ENCODE measurements at places on chromosomes 7 and 10.

DNA sequence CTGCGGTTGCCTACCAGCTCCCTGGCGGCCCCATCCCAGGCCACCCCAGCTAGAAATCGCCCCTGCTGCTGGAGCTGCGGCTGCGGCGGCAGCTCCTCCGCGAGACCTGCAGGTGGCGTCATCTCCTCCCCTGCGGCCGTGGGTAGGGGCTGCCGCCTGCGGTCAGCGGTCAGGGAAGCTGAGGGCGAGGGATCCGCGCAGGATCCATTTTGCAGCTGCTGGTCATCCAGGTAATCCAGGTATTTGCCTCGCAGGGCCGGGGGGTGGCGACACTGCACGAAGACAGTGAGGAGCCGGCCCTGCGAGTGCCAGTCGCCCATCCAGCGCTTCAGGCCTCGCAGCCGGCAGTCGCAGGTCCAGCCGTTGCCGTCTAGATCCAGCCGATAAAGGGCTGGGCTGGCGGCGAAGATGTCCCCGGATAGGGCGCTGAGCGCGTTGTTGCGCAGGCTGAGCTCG lies 1.5 kb downstream of the TRIL start:
- no peak for DNase-seq

DNA sequence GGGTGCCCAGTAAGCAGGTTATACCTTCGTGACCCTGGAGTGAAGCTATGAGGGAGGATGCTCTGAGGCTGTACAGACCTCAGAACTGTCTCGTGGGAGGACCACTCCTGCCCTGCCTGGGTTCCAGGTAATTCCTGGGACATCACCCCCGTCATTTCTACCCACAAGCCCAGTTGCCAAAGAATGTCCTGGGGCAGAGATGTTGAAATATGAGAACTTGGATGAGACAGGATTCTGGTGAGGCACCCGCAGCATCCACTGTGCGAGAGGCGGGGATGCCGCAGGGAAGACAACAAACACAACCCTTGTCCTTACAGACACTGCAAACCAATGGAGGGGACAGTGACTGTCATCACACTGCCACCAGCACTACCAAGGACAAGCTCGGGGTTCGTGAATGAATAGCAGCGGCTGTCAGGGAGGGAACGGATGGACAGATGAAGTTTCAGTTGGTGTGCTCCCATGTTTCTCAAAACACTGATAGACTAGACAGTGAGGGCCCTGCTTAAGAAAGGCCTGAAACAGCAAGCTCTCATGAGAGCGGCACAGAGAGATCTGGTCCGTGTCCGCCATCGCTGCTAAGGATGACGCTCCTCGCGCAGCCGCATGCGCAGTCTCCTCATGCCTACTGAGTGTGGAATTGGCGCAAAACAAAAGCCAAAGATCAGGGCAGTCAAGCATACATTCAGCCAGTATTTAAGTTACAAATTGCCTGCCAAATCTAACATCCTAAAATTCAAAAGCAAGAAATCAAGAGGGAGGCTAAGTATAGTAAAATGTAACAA lies 82.0 kb upstream of the RHEB start:
- DNase-seq: no peak

GRCh38 chr10:1369665-1370064 lies 313.5 kb downstream of the WDR37 start:
- no peak for DNase-seq

DNA sequence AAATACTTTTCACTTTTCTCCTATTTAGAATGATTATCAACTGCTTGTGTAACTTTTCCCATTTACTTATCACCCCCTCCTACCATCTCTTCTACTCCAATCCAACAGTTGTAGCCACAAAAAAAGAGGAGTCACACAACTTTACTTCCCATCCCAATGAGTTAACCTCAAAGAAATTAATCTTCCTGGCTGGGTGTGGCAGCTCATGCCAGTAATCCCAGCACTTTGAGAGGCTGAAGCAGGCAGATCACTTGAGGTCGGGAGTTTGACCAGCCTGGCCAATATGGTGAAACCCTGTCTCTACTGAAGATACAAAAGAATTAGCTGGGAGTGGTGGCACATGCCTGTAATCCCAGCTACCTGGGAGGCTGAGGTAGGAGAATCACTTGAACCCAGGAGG lies 19.9 kb downstream of the SYPL1 start:
- DNase-seq: no peak

DNA sequence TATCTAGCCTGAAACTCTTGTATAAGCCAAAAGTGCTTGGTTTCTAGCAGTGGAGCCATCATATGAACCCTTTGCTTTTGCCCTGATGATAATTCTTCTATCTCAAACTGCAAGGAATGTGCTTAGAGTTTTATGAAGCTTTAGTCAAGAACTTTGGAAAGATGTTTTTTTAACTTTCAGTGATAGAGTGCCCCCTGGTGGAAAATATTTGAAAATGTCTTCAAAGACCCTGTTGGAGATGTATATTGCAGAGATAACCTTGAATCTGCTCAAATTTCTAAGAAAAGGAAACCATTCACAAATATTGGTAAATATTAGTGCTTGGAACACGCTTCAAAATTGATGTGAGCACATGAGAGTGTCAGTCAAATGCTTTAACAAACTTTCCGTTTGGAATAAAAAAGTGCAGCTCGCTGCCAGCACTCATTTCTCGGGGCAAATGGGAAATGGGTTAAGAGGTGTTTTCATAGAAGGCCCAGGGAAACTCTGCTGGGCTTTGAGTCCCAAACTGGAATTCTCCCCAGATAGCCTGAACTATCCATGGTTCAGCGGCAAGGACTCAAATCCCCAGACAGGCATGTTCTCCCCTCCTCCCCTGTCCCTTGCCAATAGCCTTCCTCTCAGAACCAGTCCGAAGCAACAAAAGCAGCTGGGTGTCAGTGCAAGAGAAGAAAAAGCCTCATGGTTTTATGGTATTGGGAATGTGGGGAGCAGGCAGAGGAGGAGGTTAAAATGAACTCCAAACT lies 129.3 kb downstream of the MYOF start:
- DNase-seq: no peak

DNA sequence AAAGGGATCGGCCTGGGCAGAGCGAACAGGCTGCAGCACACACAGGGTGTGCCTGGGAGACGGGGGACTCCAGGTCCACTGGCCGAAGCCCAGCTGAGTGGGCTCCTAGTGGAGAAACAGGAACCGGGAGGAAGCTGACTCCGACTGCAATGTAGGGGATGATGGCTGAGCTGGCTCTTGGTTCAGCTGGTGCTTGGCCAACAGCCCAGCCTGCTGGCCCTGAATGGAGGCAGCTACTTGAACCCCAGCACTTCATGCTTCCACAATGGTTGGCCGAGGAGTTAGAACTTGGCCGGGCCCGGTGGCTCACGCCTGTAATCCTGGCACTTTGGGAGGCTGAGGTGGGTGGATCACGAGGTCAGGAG lies 27.0 kb upstream of the FRAT2 start:
- DNase-seq: no peak

DNA sequence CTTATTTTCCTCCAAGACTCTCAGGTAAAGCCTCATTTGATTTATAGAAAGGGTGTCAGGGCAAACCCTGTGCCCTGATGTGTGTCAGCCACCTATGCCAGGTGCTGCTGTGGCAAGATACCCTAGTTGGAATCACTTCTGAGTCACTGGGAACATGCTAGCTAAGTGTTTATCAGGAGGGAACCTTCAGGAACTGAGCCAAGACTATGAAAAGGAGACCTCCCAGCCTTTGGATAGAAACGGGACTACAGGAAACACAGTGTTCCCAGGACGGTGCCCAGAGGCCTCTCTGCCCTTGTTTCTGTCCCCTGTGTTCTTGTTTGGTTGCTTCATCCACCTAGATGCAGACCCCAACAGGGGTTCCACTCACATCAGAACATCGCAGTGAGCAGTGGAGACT lies 28.5 kb downstream of the CNNM1 start:
- no peak for DNase-seq

- no peak for DNase-seq
These were observed 236.0 kb downstream of the MAGI2 start for GRCh38 chr7:79217468-79217867.

GRCh38 chr7:36546331-36546730 lies 156.7 kb downstream of the ANLN start:
- no peak for DNase-seq

GRCh38 chr7:35727571-35727970 lies 32.6 kb upstream of the HERPUD2 start:
- DNase-seq: no peak

- DNase-seq: no peak
These were observed 37.2 kb downstream of the CLEC2L start for GRCh38 chr7:139560678-139561077.

DNA sequence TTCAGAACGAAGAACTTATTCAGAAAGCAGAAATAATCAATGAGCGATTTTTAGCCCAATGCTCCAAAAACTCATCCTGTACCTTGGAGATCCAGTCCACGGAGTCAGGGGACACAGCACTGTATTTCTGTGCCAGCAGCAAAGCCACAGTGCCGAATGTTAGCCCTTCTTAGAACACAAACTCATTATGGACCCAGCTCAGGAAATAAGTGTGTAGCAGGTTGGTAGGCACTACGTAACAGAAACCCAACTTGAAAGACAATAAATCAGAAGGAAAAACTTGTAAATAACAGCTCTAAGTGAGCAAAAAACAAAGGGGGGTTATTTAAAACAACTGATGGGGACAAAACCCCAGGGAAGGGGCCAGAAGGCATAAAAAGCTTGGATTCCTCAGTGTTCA lies 112.0 kb upstream of the PRSS1 start:
- peak; percentile 52 for DNase-seq

- DNase-seq: no peak
These were observed 73.4 kb upstream of the CTBP2 start for GRCh38 chr10:125233726-125234125.

GRCh38 chr10:112972606-112973005 lies 22.6 kb downstream of the TCF7L2 start:
- DNase-seq: no peak

DNA sequence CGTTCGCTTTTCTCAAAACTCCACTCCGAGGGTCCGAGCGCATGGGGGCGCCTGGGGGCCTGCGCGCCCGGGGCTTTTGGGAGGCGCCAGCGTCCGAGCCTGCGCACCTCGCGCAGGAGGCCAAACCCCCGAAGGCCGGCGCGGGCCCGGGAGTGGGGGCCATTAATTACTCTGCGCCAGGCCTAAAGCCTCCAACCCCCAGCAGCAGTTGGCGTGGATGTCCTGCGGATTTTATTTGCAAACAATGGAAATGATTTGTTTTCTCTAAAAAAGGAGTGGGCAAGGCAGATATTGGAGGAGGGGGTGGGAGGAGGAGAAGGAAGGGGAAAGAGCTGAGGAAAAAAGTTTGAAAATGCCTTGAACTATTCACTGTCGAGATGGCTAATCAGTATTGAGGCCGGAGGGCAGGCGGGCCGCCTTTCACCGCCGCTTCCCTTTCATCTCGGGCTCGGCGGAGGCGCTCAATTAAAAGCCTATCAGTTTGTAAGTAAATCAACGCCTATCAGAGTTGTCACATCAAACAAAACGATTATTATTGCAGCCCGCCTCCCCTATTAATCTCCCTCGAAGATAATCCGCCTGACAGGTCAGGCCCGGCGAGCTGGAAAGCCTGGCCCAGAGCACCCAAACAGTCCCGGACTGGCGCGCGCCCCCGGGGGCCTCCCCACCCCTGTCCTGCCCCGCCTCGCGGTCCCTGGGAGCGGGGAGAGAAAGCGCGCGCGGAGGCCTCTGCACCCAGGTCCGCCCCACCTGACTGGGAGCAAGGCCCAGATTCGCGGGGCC lies 3.4 kb upstream of the ZNF503 start:
- no peak for DNase-seq

DNA sequence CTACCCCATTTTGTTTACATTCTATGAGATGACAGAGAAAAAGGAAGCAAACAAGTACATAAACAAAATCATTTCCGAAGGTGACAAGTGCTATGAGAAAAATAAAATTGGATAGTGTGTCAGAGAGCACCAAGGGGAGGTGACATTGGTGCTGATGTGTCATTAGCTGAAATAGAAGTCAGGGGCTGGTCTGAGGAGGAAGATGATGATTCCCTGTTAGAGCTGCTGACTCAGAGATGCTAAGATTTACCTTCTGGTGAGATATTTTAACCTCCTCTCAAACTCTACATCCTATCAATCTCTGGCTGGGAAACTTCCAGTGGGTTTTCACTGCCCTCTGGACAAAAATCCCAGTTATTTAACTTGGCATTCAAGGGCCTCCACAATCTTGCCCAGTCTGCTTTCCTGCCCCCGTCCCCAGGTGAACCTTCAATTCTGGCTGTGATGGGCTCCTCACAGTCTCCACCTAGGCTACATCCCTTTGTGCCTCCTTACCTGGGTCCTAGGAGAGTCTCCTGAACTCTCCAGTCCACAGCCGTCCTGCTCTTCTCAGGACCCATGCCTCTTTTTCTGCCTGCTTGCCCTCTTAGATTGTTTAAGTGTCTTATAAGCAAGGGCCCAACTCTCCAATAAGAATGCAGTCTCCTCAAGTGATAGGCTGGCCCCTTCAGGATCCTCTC lies 26.6 kb downstream of the DUSP5 start:
- no peak for DNase-seq

DNA sequence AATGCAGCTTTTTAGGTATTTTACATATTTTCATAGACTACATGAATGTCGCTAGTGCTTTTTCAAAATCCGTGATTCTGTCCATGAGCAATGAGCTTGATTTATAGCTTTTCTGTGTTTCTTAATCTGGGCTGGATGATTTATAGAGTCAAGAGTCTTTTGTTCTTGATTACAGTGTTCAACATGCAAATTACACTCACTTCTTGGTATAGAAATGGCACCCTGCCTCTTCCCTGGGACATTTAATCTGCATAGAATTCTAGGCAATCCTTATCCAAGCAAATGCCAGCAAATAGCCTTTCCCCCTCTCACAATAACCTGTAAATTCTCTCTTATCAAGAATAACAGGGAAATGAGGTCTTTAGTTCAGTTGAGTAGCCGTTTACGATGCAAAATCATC lies 246.2 kb upstream of the SEMA3C start:
- no peak for DNase-seq

GRCh38 chr10:42939237-42939636 lies 137.6 kb upstream of the RET start:
- DNase-seq: no peak

DNA sequence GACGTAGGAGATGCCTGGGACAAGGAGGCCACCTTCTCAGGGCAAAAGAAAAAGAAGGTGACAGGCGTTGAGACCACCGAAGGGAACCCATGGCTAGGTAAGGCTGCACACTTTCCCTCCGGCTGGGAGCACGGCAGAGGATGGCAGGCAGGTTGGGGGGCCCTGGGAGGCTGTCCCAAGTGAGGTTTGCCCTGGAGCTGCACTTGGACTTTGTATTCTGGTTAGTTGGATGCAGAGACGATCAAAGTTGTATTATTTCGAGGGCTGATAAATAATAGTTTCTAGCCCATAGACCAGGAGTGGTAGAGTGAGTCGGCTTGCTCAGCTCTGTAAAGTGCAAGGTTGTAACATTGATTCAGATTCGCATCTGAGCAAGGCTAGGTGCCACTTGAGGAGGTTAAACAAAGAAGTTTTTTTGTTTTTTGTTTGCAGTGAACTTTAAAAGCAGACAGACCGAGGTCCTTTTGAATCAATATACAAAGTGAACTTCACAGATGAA lies 608 bp downstream of the ENTPD7 start:
- no peak for DNase-seq

- DNase-seq: no peak
These were observed 41.7 kb upstream of the LOXL4 start for GRCh38 chr10:98309366-98310355.

- DNase-seq: no peak
These were observed 95.0 kb downstream of the BMS1 start for GRCh38 chr10:42877496-42878030.

Data from CD8-positive, alpha-beta memory T cell (primary cell).